Bone marrow (tissue), 2 donors: ENCODE measurements at places on chromosomes 2 and 18.

DNA sequence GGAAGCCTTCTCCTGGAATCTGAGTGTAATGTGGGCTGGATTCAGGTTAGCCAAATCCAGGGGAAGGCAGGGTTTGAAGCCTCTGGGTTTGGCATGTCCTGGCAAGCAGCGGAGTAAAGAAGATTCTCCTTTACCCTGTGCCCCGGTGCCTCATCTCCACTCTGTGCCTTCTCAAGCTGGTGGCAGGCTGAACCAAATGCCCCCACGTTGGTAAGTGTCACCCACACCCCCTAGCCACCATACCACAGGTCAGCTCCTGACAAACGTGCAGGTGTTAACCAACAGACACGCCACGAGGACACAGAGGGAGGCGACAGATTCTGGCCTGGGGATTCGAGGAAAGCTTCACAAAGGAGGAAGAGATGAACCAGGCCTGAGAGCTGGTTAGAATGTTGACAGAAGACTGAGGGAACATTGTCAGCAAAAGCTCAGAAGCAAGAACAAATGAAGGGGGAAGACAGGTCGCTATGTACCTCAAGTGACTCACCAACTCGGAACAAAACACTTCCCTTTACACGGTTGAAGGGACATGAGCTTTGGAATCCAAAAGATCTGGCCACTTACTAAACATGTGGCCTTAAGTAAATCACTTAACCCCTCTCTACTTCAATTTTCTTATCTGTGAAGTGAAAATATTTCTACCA is 85.2 kb upstream of the LCLAT1 start:
- no peak for DNase-seq

DNA sequence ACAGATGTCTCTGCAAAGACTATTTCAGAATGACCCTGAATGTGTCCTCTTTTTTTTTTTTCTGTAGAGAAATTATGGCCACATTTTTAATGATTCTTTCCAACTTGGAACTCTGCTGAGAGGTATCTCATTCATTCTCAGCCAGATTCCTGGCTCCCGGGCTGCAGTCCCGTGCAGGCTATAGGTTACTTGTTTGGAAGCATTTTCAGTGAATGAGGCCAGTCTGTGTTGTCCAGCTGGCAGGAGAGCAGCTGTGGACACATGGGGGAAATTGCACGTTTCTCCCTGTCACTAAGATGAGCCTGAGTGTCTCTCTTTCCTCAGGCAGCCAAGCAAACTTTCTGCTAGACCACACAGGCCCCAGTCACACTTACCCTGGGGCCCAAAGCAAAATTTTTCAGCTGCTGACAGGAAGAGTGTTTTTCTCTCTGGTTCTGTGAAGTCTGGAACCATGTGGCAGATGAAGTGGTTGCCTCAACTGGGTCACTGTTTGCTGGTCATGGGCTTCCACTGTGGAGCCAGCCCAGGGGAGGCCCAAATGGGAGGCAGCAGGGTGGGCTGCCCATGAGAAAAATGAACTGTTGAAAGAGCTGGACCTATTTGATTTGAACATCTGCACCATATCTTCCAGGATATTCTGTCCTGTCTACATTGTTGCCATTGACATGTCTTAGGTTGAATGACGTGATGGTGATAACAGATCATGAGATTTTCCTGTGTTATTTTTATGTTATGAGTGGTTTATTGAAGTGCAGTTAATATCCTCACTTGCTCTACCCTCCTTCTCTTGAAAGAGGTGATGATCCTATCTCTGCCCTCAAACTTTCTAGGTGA is 431.2 kb downstream of the LPIN1 start:
- no peak for DNase-seq

- DNase-seq: no peak
These were observed 50.2 kb downstream of the PLEKHB2 start for GRCh38 chr2:131155208-131155855.

- DNase-seq: peak; percentile 58
These were observed 12.8 kb upstream of the HMSD start for GRCh38 chr18:63936156-63936931.

DNA sequence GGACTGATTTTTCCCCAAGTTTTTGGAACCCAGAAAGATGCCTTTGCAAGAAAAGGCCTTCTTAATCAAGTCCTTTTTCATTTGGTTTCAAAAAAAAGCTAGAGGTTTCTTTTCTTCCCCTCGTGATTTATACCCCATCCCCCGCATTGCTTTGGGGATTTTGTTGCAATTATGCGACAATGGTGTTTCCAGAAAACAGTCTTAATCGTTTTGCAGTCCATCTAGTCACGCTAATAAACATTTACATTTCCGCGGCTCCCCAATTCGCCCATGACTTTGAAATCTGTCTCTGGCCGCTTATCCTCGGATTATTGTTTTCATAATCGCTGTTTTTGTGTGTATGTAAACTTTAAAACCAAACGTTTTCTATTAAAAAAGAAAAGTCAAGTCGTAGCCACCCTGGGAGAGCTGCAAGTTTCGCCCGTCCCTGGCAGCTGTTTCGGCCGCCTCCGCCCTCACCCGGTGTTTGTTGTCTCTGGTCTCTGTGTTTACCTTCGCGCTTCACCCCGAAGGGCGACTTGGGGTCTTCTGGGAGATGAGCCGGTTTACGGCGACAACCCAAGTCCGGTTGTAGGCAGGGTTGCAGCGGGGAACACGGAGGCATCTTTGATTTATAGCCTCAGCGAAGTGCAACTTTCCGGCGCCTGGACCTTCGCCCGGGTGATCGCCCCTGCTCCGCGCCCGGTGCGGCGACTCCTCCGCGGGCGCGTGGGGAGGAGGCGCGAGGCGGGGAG is 667 bp downstream of the SP9 start:
- DNase-seq: no peak

DNA sequence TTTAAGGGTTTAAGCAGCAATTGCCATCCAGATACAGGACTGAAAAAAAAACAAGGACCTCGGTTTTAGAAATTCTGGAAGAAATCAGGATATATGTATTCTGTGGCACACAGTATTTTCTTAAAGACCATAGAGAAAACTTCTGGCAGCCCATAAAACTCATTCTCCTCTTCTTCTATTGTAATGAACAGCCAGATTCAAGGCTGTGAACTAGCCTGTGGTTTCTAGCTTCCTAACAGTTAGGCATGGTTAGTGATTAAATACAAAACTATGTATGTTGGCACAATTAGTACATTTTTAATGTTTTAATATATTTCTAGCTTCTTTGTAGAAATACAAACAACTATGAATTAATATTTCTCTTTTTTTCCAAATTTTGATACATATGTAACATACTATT is 555.7 kb downstream of the DSC3 start:
- no peak for DNase-seq

GRCh38 chr2:128623776-128624761 is 305.4 kb upstream of the HS6ST1 start:
- DNase-seq: peak; percentile 19

DNA sequence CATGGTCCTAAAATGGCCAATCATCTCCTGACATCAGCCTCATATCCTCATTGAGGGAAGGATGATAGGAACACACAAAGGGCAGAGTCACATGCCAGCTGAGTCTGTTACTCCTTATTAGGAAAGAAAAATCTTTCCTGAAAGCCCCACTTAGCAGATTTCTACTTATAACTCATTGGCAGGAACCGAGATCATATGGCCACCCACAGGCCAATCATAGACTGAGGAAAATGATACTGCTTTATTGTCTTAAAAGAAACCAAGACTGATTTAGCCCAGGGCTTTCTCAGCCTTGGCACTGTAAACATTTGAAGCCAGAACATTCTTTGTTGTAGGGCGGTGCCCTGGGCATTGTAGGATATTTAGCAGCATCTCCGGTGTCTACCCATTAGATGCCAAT is 18.7 kb downstream of the GKN2 start:
- DNase-seq: no peak

GRCh38 chr2:113216321-113216720 is 42.5 kb downstream of the PSD4 start:
- DNase-seq: no peak

DNA sequence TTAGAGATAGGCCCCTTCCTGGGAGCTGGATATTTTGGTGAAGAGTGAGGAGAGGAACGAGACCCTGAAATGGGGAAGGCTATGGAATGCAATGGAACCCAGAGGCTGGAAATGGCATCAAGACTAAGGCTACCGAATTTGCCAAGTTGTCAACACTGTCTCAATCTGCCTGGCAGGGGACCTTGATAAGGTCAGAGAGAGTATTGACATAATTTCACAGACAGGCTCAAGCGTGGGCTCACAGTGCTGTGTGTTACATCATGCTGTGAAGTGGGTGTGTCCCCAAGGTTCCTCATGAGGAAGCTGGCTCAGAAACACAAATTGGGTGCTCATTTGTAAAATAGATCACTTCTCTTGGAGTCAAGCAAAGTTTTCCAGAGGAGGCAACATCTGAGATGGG is 51.8 kb upstream of the CYRIA start:
- DNase-seq: no peak

GRCh38 chr2:124692216-124692615 is 667.1 kb downstream of the CNTNAP5 start:
- no peak for DNase-seq

- no peak for DNase-seq
These were observed 12.1 kb downstream of the AAK1 start for GRCh38 chr2:69631402-69631801.

DNA sequence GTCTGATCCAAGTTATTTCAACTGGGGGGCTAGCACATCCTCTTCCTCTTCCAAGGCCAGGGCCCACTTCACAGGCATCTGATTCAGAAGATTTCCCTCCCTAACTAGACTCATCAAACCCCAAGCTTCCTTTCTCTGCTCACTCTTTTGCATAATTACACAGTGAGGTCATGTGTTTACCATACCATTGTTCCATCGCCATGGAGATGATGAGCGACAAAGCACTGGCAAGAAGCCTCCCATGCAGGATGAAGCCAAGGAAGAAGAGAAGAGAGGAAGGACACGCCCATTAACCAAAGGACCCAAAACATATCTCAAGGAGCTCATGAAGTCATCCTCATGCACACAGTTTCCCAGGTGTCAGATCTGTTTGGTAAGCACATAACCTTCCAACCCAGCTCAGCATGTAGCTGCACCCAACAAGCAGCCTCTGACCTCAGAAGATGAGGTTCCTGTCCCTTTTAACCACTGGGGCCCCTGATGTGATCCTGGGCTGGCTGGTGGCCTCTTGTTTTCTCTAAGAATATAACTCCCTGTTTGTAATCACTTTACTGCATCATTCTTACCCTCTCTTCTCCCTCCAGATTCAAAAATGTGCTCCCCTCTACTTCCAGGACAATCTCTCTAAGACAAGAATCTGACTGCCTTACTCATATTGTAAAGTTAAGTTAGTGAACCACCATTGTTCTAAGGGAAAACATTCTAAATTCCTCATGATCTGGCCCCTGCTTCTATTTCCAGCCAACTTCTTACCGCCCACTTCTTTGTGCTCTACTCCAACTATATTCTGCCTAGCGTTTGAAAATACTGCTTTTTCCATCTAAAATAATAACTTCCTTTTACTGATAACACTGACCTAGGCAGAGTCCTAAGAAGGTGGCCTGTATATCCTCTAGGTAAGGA is 190.1 kb downstream of the TTC32 start:
- DNase-seq: no peak

DNA sequence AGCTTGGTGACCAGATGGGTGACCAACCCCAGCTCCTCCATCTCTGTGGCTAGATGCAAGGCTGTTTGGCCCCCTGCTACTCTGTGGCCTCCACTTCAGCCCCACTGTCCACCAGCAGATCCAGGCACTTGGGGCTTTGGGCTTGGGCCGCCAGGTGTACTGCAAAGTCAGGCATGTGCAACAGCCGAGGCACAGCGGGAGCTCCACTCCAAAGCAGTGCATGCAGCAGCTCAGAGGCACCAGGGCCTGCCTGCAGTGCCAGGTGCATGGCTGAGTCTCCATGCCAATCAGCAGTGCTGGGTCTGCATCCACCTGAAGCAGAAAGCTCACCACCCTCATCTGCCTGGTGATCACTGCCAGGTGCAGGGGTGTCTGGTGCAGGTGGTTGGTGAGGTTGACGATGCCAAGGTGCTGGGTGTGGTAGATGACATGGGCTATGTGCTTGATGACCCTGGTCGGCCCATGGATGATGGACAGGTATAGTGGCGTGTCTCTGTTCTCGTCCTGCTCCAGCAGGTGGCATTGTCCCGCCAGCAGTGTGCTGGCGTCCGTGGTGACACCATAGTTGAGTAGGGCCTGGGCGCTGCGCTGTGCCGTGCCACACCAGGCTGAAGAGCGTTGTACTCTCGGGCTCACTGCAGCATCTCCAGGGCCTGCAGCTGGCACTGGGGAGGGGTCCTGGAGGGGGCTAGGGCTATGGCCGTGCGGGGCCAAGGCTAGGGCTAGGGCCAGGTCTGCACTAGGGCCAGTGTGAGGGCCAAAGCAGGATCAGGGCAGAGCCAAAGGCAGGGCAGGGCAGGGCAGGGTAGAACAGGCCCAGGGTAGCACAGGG is 1.0 kb upstream of the ANKRD62 start:
- DNase-seq: no peak

GRCh38 chr2:157229572-157229971 is 27.9 kb upstream of the GALNT5 start:
- no peak for DNase-seq

DNA sequence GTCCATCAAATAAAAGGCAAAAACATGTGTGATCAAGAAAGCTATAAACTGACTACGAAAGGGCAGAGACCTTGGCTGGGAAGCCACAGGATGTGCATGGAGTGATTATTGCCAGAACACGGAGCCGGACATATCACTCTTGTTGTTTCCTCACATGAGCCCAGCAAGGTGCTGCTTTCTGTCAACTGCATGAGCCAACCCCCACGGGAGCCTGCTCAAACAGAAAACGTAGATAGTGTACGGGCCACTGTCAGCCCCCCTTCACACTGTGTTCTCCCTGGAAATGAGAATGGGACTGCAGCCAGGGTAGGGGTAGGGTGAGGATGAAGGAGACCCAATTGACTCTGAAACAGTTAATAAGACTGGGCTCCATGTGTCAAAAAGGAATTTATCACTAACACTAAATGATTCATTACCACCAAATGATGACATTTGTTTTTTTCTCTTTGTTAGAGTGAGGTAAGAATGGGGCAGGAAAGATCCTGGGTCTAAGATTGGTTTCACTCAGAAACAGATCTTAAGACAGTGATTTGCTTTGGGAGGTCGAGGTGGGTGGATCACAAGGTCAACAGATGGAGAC is 235.8 kb downstream of the MREG start:
- no peak for DNase-seq

- no peak for DNase-seq
These were observed 2.0 kb upstream of the FAM171B start for GRCh38 chr2:186691900-186692299.

GRCh38 chr2:137123226-137123625 is 357.9 kb downstream of the THSD7B start:
- DNase-seq: no peak

- DNase-seq: no peak
These were observed 172.6 kb upstream of the BCL2L11 start for GRCh38 chr2:110948027-110948674.

GRCh38 chr2:202113571-202114142 is 40.6 kb downstream of the KIAA2012 start:
- DNase-seq: no peak
